Activated T-cell treated with anti-CD3 and anti-CD28 coated beads for 24 hours (primary cell): ENCODE measurements at places on chromosomes 11 and 22.
A peak's percentile ranks its signal among the peaks of the same experiment; 100 is the strongest.

GRCh38 chr11:117900121-117900648, 23.7 kb upstream of the FXYD6 start:
- DNase-seq, result no peak

GRCh38 chr11:69940246-69940610, 121.0 kb upstream of the FGF3 start:
- DNase-seq, result no peak

DNA sequence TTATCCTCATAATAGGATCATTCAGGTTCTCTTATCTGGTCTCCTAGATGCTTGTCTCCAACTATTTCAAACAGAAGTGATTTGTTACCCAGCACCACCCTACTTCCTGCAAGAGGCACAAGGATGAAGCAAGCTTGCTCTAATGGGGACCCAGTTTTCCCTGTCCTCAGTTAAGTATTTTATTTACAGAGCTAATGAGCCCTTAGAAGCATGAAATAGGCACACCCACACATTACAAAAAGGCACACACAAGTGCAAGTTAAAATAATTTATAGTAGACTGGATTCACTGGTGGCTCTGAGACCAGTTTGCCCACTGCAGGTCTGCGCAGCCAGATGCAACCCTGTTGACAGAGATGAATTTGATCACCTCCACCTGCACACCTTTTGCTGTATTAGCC, 167.5 kb downstream of the KIRREL3 start:
- DNase-seq, result no peak

DNA sequence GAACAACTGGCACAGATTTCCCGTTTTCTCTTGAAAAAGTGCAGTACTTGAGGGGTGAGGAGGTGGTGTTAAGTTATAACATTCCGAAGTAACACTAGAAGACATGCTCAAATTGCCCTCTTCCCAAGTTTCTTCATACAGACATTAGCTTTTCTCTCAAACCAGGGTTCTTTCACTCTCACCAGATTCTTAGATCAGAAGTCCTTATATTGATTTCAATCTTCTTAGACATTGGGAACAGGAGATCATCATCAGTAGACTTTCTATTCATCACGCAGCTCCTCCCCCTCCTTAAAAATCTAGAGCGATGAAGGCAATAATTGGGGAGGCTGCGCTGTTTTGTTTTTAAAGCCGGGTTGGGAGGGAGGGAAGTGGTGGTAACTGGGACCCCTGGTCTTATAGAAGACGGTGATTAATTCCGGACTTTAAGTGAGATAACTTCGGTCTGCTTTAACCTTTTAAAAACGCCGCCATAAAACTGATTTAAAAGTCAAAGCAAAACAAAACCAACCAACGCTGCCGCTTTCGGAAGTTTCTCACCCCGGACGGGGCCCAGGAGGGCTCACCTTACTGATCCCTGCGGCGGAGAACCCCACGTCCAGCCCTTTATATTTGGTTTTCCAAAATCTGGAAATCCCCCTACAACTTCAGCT, 665 bp downstream of the USP28 start:
- peak; percentile 32 for DNase-seq

- DNase-seq, result no peak
Observed at GRCh38 chr11:87803748-87804147, 371.5 kb downstream of the RAB38 start.

DNA sequence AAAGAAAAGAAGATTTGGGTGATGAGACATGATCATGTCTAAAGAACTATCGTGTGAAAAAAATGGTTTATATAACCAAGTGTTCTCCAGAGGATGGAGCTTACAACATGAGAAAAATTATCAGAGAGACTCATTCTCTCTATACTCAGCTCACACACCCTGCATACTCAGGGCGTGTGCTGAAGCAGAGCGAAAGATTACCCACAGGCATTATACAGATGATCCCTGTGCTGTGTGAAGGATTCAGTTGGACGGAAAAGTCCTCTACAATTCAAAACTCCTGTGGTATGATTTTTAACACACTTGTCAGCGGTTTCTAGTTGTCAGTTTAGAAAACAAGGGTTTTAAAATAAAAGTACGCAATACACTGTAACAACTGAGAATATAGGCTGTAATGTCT, 267.3 kb downstream of the DLG2 start:
- no peak for DNase-seq

DNA sequence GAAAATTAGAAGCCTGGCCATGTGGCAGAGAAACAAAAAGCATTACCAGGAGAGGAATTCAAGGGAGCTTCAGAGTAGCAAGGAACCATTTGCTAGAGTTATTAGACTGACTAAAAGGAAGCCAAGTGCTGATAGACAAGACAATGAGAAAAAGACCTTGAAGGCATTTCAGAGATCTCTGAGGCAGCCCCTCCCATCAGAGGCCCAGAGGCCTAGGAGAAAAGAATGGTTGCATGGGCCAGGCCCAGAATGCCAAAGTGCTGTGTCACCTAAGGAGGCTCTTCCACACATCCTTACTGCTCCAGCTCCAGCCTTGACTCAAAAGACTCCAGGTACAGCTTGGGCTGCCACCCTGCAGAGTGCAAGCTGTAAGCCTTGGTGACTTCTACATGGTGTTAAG, 61.8 kb upstream of the POU2AF2 start:
- DNase-seq, result no peak

DNA sequence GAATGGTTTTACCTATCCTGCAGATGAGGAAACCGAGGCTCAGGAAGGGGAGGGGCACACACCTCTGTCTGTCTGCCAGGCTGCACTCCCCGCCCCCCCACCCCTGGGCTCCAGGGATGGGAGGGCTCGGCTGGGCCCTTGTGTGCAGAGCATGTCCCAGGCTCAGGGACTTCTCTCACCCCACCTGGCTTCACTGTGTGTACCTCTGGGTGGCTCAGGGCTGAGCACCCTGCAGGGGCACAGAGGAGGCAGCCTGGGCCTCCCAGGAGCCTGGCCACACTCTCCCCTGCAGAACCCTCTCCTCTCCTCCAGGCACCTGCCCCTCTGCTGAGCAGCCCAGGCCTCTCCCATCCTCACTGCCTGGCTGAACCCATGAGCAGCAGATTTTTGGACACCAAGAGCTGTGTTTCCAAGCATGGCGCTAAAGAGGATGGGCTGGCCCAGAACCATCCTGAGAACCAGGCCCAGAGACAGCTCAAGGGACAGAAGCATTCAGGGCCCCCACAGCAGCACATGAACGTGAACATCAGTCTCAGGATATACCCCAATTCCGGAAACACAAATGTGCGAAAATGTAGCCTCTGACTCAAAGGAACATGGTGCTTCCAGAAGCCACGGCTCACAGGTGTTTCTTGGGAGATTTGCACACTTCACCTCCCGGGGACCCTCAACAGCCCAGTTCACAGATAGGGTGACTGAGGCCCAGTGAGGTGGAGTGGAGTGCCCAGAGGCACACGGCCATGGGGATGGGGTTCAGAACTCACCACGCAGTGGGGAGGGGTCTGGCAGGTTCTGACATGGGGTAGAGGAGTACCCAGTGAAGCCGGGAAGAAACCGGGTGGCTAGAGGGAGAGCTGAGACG, 10.5 kb downstream of the EMID1 start:
- DNase-seq, result no peak

DNA sequence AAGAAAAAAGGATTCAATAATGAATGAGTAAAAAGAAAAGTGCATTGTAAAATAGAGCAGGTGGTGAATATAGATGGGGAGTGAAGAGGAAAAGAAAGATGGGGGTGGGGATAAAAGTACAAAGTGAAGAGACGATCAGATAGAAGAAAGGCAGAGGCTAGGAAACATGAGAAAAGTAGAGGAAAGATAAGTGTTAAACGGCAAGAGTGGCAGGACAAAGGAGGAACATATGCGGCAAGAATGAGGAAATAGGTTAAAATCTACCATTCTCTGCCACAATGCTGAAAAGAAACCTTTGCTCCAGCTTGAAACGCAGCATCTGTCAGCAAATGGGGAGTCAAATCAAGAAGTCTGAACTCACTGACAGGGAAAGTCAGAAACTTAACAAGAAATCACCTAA, 6.8 kb downstream of the FUT4 start:
- no peak for DNase-seq

- DNase-seq, result no peak
Observed at GRCh38 chr22:45781459-45781858, 109.8 kb downstream of the ATXN10 start.

DNA sequence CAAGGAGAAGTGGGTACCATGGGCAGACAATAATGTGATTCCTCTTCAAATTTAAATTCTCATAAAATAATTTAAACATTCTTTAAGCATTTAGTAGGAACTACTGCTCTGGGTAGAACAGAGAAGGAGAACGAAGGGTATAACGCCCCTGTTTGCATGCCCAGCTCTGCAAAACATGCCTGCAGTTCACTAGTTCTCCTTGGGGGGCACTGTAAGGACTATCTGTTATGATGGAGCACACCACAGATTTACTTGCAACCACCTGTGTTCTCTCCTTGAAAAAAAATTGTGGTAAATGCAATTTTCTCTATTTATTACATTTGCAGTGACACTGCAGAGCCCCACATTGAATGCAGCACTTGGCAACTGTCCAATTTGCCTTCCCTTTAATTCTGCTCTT, 100.3 kb downstream of the GUCY1A2 start:
- DNase-seq, result no peak

- DNase-seq, result no peak
Observed at GRCh38 chr11:85945788-85946187, 90.6 kb downstream of the CCDC83 start.

DNA sequence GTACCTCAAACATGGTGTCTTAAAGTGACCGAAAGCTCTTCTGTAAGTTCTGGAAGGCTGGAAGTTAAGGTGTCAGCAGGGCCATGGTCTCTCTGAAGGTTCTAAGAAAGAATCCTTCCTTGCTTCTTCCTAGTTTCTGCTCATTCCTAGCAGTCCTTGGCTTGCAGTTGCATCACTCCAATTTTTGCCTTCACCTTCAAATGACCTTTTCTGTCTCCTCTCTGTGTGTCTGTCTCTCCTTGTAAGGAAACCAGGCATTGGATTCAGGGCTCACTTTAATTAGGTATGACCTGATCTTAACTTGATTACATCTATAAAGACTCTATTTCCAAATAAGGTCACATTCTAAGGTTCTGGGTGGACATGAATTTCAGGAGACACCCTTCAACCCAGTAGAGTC, 8.7 kb downstream of the AASDHPPT start:
- DNase-seq, result no peak

DNA sequence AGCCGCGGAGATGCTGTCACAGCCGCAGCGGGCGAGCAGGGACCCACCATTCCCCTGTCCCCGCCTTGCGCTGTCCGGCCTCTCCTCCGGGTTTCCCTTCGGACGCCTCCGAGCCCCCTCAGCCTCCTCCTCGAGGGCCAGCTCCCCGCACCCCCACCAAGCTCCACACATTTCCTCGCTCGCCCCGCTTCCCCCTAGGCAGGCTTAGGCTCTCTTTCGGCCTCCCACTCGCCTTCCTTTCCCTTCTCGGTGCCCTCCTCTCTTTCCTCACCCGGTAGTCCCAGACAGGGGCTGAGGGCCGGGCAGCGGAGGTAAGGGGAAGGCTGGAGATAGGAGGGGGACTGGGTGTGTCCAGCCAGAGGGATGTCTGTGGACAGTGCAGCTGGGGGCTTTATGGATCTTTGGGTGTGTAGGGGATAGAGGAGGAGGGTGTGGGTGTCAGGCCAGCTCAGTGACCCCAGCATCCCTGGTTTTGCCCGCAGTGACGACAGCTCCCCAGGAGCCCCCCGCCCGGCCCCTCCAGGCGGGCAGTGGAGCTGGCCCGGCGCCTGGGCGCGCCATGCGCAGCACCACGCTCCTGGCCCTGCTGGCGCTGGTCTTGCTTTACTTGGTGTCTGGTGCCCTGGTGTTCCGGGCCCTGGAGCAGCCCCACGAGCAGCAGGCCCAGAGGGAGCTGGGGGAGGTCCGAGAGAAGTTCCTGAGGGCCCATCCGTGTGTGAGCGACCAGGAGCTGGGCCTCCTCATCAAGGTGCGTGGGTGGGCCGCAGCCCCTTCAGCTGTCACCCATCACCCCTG, 1.6 kb downstream of the KCNK4 start:
- DNase-seq, result no peak

GRCh38 chr11:117687776-117688175, 109.2 kb downstream of the DSCAML1 start:
- DNase-seq, result no peak

DNA sequence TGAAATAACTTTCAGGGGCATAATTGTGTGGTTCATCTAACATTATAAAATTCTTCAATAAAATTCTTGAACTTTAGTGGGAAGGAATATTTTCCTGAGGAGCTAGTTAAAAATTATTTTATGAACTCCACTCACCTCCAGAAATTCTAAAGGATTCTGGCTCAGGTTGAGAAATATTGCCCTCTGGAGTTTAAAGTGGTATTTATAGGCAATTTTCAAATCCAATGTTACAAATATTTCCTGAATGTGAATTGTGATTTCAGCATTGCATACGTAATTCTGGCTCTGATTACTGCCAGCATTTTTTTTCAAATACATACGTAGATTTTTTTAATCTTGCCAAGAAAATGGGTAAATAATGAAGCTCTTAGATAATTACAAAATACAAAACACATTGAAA, 598.2 kb upstream of the ANO3 start:
- DNase-seq, result no peak

DNA sequence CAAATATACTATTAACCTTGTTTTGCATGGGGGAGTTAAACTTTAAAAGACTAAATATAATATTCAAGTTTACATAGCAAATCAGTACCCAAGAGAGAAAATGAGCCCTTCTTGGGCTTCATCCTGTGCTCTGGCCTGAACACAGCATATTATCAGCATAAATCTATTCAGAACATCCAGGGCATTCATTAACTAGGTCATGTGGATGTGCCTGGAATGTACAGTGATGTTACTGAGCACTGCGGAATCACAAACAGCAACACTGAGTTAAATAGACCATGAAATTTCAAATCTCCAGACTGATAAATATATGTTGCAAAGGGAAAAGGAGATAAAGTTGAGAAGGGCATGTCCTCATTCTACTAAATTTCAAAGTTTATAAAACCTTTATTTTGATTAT, 426.4 kb downstream of the AASDHPPT start:
- no peak for DNase-seq

DNA sequence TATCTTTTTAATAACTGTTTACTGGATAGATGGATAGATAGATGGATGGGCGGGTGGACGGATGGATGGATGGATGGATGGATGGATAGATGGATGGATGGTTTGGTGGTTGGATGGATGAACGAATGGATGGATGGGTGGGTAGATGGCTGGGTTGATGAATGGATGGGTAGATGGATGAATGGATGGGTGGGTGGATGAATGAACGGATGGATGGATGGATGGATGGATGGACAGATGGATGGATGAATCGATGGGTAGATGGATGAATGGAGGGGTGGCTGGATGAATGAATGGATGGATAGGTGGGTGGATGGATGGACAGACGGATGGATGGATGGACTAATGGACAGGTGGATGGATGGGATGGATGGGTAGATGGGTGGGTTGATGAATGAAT, 13.8 kb upstream of the SLC22A12 start:
- DNase-seq, result no peak

- DNase-seq, result no peak
Observed at GRCh38 chr11:35629914-35630313, 11.7 kb downstream of the FJX1 start.

- no peak for DNase-seq
Observed at GRCh38 chr22:24435861-24436371, 8.5 kb downstream of the ADORA2A start.

GRCh38 chr11:18366286-18366685, 28.1 kb upstream of the LDHA start:
- no peak for DNase-seq
